ENCODE measurements at places on chromosomes 3 and 15.

DNA sequence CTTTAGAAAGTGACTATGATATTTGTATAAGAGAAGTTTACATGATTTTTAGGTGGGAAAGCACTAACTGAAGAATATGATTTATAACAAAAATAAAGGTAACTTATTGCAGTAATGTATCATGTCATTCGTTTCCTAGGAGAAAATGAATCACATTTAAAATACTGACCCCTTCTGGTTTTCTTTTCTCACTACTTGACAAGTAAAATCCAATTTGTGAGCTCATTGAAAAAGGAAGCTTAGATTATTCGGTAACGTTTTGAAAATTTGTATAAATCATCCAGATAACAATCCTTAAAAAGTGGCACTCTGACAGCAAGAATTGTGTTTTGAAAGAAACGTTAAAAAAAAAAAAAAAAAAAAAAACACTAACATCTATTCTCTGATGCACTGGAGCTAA, 39.0 kb downstream of the NSUN3 start:
- no peak for DNase-seq

DNA sequence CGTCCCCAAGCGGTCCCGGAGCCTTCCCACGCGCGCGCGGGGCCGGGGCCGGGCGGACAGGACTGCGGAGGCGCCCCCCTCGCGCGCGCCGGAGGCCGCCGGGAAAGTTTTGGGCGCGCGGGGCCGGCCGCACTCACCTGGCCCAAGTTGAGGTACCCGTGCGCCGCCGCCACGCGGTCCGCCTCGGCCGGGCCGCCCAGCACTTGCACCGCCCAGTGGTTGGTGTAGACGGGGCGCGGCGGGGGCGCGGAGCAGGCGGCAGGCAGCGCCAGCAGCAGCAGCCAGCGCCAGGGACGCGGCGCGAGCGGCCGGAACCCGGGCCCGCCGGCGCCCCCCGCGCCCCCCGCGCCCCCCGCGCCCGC, 289 bp downstream of the PCSK6 start:
- DNase-seq: peak; percentile 54

DNA sequence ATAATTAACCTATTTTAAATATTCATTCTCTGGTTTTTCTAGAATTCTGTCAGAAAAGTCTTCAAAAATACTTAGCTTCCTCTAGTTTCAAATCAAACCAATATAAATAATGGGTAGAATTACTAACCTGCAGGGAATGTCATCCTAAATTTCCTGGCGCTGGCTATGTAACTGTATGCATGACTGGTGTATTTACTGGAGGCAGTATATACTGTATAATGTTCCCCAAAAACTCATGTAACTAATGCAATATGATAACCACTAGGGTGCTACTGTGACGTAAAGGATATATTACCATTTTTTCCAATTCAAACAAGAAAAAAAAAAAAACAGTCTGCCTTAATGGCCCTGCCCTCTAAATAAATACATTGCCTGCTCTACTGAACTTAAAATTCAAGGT, 407.5 kb downstream of the MECOM start:
- no peak for DNase-seq

DNA sequence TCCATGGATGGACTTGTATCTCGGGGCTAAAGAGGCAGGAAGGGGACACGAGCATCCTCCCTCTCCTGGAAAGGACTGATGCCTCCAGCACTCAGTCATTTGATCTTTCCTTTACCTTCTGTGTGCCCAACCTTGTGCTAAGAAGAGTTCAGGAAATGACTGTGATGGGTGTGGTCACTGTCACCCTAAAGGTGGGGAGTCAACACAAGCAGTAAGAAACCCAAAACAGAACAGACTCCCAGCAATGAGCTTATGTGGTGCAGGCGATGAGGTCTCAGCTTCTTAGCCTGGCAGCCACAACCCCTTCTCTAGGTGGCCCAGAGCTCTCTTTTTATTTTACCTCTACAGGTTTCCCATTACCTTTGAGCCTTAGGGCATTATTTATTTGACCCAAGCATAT, 3.8 kb downstream of the MPI start:
- no peak for DNase-seq

DNA sequence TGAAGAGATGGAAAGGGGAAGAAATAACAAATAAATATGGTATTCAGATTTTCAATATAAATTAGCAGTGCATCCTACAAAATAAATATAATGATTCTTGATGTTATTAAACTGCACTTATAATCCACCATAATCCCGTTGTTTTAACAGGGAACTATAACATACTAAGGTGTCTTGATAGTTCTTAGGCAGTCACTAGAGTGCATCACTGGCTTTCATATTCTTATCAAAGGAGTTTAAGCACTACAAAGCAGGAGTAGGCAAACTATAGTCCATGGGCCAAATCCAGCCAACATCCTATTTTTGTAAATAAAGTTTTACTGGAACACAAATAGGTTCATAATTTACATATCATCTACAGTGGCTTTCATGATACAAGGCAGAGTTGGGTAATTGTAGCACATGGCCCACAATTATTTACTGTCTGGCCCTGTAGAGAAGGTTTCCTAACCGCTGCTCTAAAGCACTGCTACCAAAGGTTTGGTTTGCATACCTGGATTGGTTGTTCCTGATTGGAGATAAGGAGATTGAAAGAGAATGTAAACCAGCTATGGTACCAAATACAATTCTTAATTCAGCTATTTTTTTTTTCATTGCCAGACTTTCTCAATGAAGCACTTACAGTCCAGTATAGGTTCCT, 104.3 kb downstream of the ZNF280D start:
- DNase-seq: no peak

DNA sequence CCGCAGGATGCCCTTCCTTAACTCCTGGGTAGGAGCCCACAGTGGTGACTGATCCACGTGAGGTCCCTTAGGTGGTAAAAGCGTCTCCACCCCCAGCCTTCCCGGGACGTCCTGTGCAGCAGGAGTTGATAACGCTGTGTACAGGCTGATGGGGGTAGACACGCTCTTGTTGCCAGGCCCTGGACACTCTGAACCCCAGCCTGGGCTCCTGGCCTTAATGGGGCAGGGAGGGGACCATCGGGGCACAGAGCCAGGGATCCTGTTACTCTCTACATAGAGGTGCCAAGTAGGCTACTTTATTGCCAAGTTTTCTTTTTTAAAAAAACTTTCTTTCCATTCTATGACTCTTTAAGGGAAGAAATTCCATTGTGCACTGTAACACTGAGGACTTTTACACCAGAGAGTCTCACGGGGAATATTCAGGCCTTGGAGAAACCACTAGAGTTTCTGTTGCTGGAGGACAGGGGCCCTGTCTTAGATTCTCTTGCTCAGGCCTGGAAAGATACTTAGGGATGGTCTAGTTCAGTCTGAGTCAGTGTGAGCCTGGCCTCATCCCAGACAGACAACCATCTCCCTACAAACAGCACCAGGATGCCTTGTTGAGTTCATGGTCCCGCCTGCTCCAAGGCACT, 104.3 kb upstream of the RNU6-1 start:
- DNase-seq: no peak

DNA sequence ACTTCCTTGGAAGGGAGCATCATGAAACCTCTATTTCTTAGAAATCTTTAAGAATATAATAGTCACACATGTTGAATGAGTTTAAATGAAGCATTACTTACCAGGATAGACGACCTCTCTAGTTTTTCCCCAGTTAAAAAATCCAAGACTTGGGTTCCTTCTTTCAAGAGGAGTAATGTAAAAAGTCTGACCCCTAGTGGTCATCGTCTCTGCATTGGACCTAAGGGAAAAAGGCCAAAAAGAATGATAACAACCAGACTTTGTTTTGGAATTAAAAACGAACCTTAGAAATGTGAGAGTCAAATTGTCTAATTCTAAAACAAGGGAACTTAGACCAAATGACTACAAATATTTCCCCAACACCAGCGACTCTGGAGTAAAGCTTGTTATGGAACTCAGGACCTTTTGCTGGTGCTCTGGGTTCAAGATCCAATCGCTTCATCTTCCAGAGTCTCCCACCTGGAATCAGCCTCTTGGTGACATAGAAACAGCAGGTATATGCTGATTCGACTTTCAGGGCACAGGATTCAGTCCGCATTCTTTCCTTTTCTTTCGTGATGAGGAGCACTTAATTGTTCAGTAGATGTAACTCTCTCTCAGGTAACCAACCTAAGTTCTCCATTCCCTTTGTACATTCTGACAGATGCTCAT, 214.8 kb upstream of the TPRG1 start:
- DNase-seq: no peak

- no peak for DNase-seq
Observed at GRCh38 chr15:50046159-50046558, 72.9 kb downstream of the ATP8B4 start.

DNA sequence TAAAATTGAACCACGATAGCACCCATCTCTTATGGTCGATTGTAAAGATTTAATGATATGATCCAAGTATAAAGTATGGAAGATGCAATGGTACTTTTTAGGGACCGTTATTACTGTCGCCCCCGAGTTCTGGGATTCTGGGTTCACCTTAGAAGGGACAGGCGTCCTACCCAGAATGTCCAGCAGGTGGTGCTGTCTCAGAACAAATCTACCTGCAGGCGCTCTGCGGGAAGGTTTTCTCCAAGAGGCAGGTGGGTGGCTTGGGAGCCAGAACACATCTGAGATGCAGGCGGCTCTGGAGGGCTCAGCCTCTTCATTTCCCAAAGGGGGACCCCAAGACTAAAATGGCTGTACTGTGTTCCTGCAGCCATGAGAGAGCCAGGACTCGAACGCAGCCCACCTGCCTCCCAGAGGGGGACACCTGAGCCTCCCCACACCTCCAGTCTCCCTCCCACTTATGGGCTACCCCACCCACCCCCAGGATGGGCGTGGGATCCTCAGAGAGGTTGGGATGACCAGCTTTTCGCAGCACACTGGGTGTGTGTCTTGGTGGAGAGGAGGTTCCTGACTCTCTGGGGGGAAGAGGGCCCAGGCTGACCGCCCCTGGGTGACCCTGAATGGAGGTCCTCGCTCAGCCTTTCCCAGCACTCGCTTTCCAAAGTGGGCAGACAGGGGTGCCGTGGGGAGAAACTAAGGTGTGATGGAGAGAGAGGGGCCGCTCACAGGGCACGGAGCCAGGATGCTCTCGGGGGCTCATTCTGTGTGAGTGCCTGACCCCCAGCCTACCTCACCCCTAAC, 28.1 kb upstream of the CORO2B start:
- peak; percentile 85 for DNase-seq

Measured in stimulated activated CD4-positive, alpha-beta T cell treated with anti-CD3 and anti-CD28 coated beads, Interleukin-15, amount 100 ng/mL, for 24 hours (primary cell).